ENCODE measurements at places on chromosomes 3 and 15.

GRCh38 chr3:100615684-100616083 lies 6.3 kb downstream of the ADGRG7 start:
- H3K27ac ChIP-seq = no peak overlapping the region
- H3K36me3 ChIP-seq = no peaks in the 10 kb centered on the region
- no peaks in the 10 kb centered on the region for H3K27me3 ChIP-seq
- H3K4me1 ChIP-seq = no peaks in the 10 kb centered on the region

DNA sequence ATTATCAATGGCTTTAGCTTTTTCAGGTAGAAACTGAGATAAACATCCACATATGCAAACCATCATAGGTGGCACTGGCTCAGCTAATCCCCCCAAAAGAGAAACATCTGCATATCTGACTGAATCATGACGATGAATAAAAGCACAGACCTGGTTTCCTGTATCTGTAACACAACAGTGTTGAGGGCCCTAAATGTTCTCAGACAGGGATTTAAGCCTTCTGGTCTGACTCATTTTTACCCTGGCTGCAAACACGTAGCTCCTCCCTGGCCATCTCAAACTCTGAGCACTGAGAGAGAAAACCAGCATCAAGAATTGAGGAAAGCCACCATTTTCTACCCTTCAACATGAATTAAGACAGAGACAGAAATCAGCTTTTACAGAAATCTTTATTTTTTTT lies 35.2 kb downstream of the GLB1 start:
- H3K4me1 ChIP-seq = no peaks in the 10 kb centered on the region
- H3K27ac ChIP-seq = no peak overlapping the region
- H3K27me3 ChIP-seq = no peaks in the 10 kb centered on the region
- H3K36me3 ChIP-seq = peaks cover 29% of the 10 kb centered on the region
- H3K4me3 ChIP-seq = no peak overlapping the region

DNA sequence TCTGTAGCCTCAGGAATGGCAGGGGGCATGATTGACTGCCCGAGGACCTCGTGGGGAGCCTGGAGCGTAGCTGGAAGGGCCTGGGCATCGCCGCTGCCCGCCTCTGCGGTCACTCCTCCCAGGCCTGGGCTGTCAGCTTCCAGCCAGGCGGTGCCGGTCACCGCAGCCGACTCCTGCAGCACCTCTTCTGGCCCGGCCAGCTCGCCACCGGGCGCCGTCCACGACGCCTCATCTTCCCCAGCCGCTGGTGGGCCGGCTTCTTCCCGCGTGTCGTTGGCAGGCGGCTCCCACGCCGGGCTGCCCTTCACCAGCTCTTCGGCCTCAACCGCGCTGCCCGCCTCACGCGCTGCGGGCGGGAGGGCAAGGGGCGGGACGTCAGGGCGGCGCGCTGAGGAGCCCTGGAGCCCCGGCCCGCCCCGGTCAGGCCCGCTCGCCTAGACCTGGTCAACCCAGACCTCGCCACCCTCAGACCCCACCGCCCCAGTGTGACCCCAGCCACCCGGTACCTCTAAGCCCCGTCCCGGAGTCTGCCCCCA lies 1.0 kb downstream of the CSPG5 start:
- DNase-seq = no peak
- H3K4me1 ChIP-seq = peaks cover 60% of the 10 kb centered on the region
- peaks cover 28% of the 10 kb centered on the region for H3K36me3 ChIP-seq
- H3K4me3 ChIP-seq = peak overlapping the region; percentile 33
- peak overlapping the region; percentile 47 for H3K27ac ChIP-seq

DNA sequence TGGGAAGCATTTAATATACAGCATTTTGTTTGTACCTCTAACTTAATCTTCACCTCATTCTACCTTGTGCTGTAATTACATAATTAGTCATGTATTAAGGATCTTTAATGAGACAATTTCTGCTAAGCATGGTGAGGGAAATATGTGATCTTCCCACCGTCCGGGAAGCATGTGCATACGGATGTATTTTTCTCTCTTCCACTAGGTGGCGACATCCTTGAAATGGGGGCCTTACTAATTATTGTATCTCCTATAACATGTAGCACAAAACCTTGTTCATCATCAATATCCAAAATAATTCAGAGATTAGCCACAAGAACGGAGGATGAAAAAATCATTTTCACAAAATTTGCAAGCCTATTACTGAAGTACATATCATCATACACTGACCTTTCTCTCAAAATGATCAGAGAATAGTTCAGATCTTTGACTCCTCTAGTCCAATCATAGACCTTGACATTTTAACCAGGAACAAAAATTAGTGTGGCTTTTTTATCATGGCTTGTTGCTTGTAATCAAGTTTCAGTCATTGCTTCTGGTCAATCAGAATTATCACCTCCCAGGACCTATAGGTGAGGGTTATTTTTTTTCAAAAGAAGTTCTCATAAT lies 148.9 kb upstream of the GBE1 start:
- H3K27me3 ChIP-seq = no peaks in the 10 kb centered on the region
- no peaks in the 10 kb centered on the region for H3K4me1 ChIP-seq
- H3K36me3 ChIP-seq = no peaks in the 10 kb centered on the region
- DNase-seq = no peak
- no peak overlapping the region for H3K4me3 ChIP-seq

GRCh38 chr15:92164327-92165000 lies 229.2 kb upstream of the ST8SIA2 start:
- no peak overlapping the region for H3K27ac ChIP-seq
- no peak overlapping the region for H3K4me3 ChIP-seq
- peaks cover 8% of the 10 kb centered on the region for H3K36me3 ChIP-seq
- no peak for DNase-seq
- H3K27me3 ChIP-seq = no peaks in the 10 kb centered on the region

DNA sequence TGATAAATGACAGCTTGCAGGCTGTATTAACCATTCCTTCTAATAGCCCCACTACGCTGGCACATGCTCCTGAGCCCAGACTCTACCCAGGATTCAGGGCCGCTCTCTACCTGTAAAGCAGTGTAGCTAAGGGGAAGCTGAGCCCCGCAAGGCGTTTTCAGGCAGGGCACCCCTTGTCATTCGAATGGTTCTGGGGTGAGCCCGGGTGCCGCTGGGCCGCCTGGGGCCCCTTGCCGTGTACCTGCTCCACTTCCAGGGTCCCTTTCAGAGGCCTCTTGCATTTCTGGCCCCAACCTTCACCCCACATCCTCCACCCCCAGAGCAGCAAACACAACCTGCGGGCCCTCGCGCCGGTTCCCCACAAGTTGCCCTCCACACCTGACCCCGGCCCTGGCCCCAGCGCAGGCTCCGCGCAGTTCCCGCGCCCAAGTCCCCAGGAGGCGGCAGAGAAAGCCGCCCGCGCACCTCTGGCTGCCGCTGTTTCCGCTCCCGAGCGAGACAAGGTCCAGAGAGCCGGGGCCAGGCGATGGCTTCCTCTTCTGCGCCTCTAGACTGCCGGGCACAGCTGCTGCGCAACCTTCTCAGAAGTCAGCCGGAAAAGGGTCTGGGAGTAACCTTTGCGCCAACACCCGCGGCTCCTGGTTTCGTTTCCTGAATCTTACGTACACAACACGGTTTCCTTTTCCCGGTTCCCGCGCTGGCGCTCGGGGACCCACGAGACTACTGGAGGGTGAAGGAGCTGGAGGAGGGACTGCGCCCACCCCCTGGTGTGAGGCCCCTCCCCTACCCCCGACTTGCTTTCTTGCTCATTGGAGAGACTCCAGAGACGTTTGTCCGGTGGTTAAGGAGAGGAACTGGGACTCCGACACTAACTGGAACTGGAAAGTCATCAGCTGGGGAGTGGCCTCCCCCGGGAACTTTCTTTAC lies at the start of gene PLSCR1:
Gene PLSCR1 (minus strand): TSS at position 606 of the 927 bp plus-strand sequence. CDS start 8,055 bp downstream, outside the sequence.
- H3K4me1 ChIP-seq = peaks cover 6% of the 10 kb centered on the region
- no peaks in the 10 kb centered on the region for H3K27me3 ChIP-seq
- peak within 1 kb of the TSS; percentile 89 for H3K27ac ChIP-seq
- DNase-seq = peak; percentile 67
- H3K4me3 ChIP-seq = peak within 1 kb of the TSS; percentile 84

DNA sequence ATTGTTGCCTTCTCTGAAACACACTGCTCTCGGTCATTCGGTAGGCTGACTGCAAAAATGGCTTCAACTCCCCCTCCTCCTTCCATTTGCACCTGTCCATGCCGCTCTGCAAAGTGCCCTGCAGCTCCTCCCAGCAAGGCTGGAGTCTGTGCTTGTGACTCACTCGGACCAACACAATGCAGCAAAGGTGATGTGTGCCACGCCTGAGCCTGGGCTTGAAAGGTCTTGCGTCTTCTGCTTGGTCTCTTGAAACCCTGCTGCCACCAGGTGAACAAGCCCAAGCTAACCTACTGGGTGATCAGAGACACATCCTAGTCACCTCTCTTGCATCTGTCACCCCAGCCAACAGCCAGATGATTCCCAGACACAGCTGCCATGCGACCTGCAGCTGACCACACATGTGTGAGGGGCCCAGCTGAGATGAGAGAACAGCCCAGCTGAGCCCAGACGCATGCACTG lies 71.1 kb downstream of the MGLL start:
- no peak overlapping the region for H3K27ac ChIP-seq
- H3K4me3 ChIP-seq = no peak overlapping the region
- peaks cover 5% of the 10 kb centered on the region for H3K36me3 ChIP-seq
- H3K27me3 ChIP-seq = no peaks in the 10 kb centered on the region
- DNase-seq = no peak

GRCh38 chr3:17972959-17973906 lies 230.8 kb upstream of the TBC1D5 start:
- H3K4me3 ChIP-seq = no peak overlapping the region
- DNase-seq = no peak
- no peaks in the 10 kb centered on the region for H3K36me3 ChIP-seq

GRCh38 chr15:44029940-44030568 lies 165.0 kb downstream of the FRMD5 start:
- H3K4me3 ChIP-seq = no peak overlapping the region
- H3K27ac ChIP-seq = no peak overlapping the region
- H3K36me3 ChIP-seq = no peaks in the 10 kb centered on the region

- H3K4me3 ChIP-seq = no peak overlapping the region
- H3K4me1 ChIP-seq = peaks cover 51% of the 10 kb centered on the region
- peaks cover 2% of the 10 kb centered on the region for H3K36me3 ChIP-seq
- no peak overlapping the region for H3K27ac ChIP-seq
- H3K27me3 ChIP-seq = no peaks in the 10 kb centered on the region
- no peak for DNase-seq
These were observed 131.3 kb upstream of the PRR20G start for GRCh38 chr3:127419182-127419581.

- no peak overlapping the region for H3K27ac ChIP-seq
- no peak for DNase-seq
- no peak overlapping the region for H3K4me3 ChIP-seq
- no peaks in the 10 kb centered on the region for H3K4me1 ChIP-seq
These were observed 14.9 kb upstream of the DPH6 start for GRCh38 chr15:35560870-35561269.

DNA sequence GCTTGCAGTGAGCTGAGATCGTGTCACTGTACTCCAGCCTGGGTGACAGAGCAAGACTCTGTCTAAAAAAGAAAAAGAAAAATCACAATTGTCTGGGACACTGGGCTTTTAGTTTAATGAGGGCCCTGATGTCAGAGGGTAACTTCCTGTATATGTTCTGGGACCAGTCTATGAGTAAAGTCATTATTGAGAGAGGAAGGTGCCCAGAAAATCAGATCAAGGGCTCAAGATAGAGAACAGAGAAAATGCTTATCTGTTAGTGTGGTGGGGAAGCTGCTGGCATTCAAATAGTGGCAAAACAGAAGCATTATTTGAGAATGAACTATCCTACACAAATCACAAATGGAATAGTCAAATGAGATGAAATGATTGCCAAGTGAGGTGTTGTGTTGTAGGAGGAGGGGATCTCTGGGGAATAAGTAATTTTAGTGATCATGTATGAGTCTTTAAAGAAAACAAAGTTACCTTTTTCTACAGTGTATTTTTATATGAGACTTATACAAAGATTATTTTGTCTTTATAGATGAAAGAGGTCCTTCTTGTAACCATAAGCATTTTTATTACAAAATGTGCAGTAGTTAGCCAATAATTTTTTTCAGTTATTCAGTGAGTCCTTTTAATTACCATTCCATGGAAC lies 13.4 kb downstream of the ARIH2 start:
- no peak overlapping the region for H3K27ac ChIP-seq
- H3K4me3 ChIP-seq = no peak overlapping the region
- DNase-seq = no peak
- H3K36me3 ChIP-seq = peaks cover 15% of the 10 kb centered on the region

DNA sequence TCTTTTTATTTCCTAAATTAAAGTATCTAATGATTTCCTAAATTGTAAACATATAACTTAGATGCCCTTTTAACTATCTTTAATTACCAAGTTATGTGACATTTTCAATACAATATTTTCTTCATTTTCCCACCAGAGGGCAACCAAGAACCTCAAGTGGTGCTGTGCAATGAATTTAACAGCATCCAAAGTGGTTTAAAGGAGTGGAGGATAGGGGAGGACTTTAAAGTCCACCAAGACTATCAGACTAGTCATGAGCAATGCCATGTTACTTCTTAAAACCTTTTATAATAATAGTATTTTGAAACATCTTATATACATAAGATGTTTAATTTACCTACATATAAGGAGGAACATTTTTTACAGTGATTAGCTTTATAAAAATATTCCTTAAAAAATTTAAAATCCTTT lies 74.4 kb downstream of the DLG1 start:
- DNase-seq = peak; percentile 92
- no peaks in the 10 kb centered on the region for H3K36me3 ChIP-seq
- no peaks in the 10 kb centered on the region for H3K27me3 ChIP-seq
- H3K4me3 ChIP-seq = no peak overlapping the region
- peaks cover 3% of the 10 kb centered on the region for H3K4me1 ChIP-seq

Measured in spinal cord (tissue), 10 donors.